ENCODE measurements at places on chromosomes 7 and 10. TPM values are rescaled to one million over a fixed set of nuclear protein-coding genes. Genes with fewer than 3 reads are reported as not detected.

The PPP1R17 gene
- not detected for polyA plus RNA-seq

The CEP55 gene
- polyA plus RNA-seq: 0.39 TPM

The CCNJ gene
- polyA plus RNA-seq: 1.8 TPM

The KCNH2 gene
- 1.5 TPM for polyA plus RNA-seq

Measured in kidney (tissue), 22 donors.